ENCODE measurements at places on chromosomes 7 and 10.
A peak's percentile ranks its signal among the peaks of the same experiment; 100 is the strongest.

GRCh38 chr7:141339603-141340002 is 211.6 kb upstream of the AGK start:
- DNase-seq, result no peak

- DNase-seq, result no peak
These were observed 33.4 kb downstream of the XPNPEP1 start for GRCh38 chr10:109889867-109890266.

GRCh38 chr10:59002011-59002410 is 174.4 kb upstream of the PHYHIPL start:
- DNase-seq, result no peak

- DNase-seq, result peak; percentile 33
These were observed 806.9 kb upstream of the SORCS1 start for GRCh38 chr10:107971411-107971810.

- no peak for DNase-seq
These were observed 52.2 kb downstream of the STEAP1B start for GRCh38 chr7:22447762-22448161.

- DNase-seq, result no peak
These were observed 12.6 kb downstream of the BAZ1B start for GRCh38 chr7:73509463-73509862.

DNA sequence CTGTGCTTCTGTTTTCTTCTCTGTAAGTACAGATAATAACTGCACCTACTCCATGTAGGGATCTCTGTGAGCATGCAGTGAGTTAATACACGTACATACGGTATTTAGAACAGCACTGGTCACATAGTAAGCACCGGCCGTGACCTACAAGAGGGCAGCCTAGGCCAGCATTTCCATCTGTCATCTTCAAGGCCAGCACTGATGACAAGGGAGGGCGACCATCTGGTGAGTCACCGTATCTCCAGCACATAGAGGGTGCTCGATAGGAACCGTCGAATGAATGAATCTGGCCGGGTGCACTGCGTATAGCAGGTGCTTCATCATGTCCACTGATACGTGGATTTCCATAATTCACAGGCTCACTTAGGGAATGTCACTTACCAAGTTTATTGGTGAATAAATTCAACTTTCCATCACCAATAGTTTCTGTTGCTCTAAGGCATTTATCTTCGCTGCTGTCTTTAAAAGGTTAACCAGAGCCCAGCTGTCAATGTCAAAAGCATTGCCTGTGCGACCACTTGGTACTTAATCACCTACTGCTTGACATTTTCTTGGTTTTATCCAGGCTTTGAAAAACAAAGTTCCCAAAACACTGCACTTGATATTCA is 8.3 kb downstream of the NOD1 start:
- DNase-seq, result no peak
